A549 (cell line): ENCODE measurements at places on chromosomes 2 and 18. TPM values are rescaled to one million over a fixed set of nuclear protein-coding genes. Genes with fewer than 3 reads are reported as not detected.

- DNase-seq, result no peak
Observed at GRCh38 chr2:30985493-30986230, 152.6 kb downstream of the GALNT14 start.

- no peak for DNase-seq
Observed at GRCh38 chr18:40852406-40852805, 1102.6 kb upstream of the PIK3C3 start.

- DNase-seq, result no peak
Observed at GRCh38 chr2:174780856-174781255, 16.6 kb upstream of the CHRNA1 start.

GRCh38 chr18:44934901-44935300 lies 254.2 kb downstream of the SETBP1 start:
- no peak for DNase-seq

DNA sequence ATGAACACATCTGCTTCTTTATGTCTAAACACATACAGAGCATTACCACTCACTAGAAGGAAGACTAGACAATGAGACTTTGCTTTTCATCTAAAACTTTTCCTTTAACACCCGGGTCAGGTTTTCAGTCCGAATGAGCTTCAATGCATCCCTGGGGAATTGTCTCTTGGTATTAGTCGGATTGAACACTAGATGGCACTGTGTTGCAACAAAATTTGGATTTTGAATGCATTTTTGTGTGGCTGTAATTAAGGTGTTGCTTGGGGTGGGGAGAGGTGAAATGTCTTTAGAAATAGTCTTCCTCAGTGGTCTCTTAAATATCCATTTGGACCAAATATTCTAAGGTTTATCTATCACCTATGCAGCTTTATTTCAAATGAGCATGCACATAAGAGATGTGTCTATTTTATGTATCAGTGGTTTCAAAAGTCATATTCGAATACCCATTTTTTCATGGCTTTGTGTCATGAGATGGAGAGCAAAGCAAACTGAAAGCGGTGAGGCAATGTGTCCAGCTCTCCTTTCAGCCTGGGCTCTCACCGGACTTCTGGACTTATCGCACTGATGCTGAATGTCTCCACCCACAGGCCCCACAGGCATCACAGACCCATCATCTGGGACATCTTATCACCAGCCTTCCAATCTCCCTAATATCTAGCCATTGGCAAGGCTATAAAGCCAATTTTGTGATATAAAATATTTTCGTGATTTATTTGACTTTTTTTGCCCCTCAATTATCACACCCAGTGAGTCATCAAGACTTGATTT lies 510.3 kb downstream of the RNF144A start:
- peak; percentile 60 for DNase-seq

GRCh38 chr2:106030287-106031268 lies 163.5 kb downstream of the UXS1 start:
- no peak for DNase-seq

DNA sequence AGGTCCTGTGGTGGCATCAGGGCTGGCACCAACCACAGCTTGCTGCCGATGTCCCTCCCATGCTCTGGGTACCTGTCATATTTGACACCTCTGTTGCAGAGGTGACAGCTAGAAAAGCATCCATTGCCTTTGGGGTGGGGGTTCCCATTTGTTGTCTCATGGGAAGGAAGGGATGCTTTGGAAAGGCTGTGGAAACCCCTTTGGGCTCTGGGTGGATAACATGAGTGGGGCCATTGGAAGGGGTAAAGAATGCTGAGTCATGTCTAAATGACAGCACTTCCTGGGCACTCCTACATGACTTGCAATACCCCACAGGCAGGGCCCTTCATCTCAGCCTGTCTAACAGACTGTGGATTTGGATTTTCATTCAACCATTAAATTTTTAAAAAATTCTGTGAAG lies 27.8 kb downstream of the CTIF start:
- no peak for DNase-seq

DNA sequence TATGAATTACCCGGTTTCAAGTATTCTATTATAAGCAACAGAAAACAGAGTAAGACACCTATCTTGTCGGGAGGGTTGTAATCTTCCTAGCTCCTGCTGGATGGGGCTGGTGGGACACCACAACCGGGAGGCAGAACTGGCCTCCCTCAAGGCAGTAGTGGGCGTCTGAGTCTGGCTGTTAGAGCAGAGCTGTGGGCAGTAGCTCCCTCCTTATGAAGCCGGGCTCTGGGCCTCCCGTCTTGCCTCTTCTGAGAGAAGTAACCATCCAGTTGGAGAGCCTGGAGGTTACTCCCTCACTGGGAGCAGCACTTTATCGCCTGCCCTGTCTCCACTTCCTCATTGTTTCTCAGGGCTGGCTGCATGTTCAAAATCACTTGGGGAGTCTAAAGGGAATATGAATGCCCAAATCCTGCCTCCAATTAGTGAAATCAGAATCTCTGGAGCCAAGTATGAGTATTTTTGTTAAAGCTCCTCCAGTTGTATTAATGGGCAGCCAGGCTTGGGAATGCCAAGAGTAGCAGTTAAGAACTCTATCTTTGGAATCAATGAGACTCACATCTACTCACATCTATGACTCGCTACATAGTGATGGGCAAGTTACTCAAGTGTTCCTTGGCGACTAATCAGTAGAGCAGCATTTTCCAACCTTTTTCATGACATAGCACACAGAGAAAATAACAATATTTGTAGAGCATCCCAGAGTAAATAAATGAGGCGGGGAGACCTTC lies 27.3 kb upstream of the NRP2 start:
- DNase-seq, result no peak

Gene SERPINB2
- not detected in 3 replicates for polyA plus RNA-seq

- peak; percentile 41 for DNase-seq
Observed at GRCh38 chr18:22983175-22983574, 50.0 kb downstream of the RBBP8 start.

GRCh38 chr18:67813380-67814028 lies 297.0 kb upstream of the DSEL start:
- no peak for DNase-seq

Gene OTOS
- not detected in 3 replicates for polyA plus RNA-seq

Gene APCDD1
- not detected in 3 replicates for polyA plus RNA-seq

Gene FBXO48
- 0.72 to 0.81 TPM (median 0.74 TPM) in 3 replicates for polyA plus RNA-seq

DNA sequence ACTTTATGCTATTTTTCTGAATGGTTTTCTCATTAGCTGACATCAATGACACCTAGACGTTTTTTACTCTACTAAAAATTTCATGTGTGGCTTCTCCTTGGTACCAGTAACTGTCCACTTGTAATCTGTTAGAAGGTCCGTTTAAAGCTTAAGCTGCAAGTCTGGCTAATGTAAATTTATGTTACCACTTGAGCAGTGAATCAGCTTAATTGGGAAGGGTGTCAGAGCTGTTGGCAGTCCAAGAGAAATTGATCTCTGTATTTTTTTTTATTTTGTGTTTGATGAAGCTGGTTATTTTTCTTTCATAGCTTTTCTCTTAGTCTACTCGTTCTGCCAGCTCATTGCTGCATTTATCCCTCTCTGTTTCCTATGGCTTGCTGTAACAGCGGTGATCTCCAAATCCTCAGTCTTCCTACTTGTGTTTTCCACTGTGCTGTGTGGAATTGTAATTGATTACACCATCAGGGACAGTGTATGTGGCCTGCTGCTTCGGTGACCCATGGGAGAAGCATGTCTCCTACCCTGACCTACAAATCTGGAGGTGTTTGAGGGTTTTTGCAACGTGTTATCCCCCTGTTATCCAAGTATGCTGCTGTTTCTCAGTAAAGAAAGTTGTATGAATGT lies 724.2 kb upstream of the REG3G start:
- DNase-seq, result no peak

- no peak for DNase-seq
Observed at GRCh38 chr2:76977846-76978727, 544.1 kb downstream of the LRRTM4 start.

Gene MFSD2B
- polyA plus RNA-seq, result 0.17 to 0.36 TPM (median 0.25 TPM) in 3 replicates

Gene KCNF1
- polyA plus RNA-seq, result 3.7 to 4.2 TPM (median 4.0 TPM) in 3 replicates

Gene CPLX4
- polyA plus RNA-seq, result not detected in 3 replicates

- DNase-seq, result no peak
Observed at GRCh38 chr2:218024871-218025270, 22.1 kb upstream of the TNS1 start.

DNA sequence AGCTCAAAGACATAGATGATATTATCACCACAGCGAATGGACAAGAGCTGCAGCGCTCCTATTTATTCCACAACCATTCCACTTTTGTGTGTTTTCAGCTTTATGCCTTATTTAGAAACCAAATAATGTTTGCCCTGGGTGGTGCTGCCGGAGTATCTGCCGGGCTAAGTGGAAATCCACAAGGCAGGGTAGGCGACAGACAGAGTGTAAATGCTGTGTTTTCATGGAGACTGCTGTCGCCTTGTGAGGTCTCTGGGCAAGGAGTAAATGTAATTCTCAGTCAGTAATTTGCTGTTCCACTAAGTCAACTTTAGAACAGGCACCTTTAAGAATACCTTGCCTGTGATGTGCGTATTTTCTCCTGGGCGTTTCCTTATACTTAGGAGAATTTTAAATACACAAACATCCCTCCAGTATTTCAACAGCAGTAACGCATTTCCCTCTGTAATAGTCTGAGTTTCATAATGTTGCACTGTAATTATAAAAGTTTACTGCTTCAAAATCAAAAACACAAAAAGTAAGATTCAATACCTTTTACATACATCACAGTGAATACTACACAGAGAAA lies 60.9 kb downstream of the COBLL1 start:
- no peak for DNase-seq

GRCh38 chr2:71952572-71953188 lies 195.0 kb downstream of the CYP26B1 start:
- DNase-seq, result peak; percentile 27
